GM12878 (cell line): ENCODE measurements at places on chromosomes 4 and X. TPM values are rescaled to one million over a fixed set of nuclear protein-coding genes. Genes with fewer than 3 reads are reported as not detected.

GRCh38 chrX:31291131-31291530 lies 219.3 kb upstream of the FTHL17 start:
- DNase-seq: no peak

Gene NAA15
- polyA plus RNA-seq: 93.1 and 96.2 TPM in 2 replicates

Gene TMPRSS11E
- polyA plus RNA-seq: not detected in 2 replicates

DNA sequence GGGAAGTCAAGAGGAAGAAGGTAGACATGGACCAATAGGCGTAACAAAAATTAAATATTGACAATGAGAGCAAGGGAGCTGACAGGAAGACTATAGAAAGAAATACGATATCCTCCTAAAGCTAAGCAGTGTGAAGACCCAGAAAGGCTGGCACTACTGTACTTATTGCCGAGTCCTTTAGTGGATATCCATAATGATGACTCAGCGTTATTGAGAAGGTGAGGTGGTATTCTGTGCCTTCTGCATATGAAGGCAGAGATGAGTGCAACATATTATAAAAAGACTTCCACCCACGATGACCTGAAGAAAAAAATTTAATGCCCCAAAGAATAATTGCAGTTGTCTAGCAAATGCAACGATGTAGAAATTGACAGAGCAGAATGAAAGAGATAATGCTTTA lies 13.0 kb upstream of the MCF2 start:
- no peak for DNase-seq

Gene PDHA2
- polyA plus RNA-seq: not detected in 2 replicates

GRCh38 chr4:184417802-184418511 lies 56.4 kb downstream of the IRF2 start:
- DNase-seq: peak; percentile 78

DNA sequence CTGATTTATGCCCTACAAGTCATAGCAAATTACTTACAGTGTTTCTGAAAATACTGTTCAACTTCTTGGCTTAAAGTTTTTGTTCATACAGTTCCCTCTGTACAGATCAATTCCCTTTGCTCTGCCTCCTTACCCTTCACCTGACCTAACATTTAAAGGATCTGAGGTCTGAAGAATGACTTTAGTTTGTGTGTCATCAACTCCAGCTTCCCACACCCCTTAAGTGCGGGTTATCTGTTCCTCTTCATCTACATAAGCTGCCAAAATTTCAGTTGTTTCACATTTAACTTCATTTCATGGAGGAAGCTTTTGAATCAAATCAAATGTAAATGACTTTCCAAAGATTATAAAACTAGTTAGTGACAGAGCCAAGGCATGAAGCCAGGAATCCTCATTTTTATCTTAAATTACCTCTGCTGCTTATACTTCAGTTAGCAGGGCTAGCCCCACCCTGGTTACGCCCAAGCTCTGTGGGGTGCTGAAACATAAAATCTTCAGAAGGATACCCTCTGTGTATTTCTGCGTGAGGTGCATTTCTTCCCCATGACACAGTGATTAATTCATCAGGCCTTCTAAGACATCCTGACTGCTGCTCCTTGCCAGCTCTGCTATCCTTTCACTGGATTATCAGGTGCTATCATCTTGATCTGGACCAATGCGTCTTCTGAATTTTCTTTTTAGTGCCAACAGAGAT lies 16.5 kb downstream of the CXCL1 start:
- no peak for DNase-seq

DNA sequence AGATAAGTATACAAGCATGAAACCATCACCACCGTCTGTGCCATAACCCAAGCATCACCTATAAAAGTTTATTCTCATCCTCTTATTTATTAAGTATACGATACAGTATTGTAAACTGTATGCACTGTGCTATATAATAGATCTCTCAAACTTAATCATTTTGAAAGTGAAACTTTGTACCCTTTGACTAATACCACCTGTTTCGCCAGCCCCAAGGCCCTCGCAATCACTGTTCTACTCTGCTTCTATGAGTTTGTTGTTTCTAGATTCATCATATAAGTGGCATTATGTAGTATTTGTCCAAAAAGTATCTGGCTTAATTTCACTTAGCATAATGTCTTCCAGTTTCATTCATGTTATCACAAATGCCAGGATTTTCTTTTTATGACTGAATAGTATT lies 72.1 kb upstream of the DOCK11 start:
- DNase-seq: peak; percentile 24
